GM23338 (cell line): ENCODE measurements at places on chromosomes 7 and 10.

- DNase-seq: no peak
Observed at GRCh38 chr7:7175075-7175695, 7.2 kb upstream of the C1GALT1 start.

GRCh38 chr10:7025296-7025695, 385.5 kb downstream of the SFMBT2 start:
- DNase-seq: no peak

DNA sequence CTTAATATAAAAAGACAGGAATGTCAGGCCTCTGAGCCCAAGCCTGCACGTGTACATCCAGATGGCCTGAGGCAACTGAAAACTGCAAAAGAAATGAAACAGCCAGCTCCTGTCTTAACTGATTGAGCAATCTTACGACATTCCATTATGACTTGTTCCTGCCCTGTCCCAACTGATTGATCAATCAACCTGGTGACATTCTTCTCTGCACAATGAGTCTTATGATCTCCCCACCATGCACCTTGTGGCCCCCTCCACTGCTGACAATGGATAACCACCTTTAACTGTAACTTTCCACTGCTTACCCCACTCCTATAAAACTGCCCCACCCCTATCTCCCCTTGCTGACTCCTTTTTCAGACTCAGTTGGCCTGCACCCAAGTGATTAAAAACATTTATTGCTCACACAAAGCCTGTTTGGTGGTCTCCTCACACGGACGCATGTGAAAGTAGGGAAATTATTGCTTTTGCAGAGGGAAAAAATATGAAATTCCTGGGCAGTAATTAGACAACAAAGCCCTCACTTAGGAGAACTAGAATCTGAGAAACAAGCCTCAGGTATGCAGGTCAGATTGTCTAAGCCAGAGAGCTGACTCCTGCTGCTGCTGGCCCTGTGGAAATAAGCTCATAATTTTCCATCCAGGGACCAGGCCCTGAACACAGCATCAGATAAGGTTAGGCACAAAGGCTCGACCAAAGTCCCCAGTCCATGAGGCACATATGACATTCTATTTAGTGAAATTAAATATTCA, 5.3 kb downstream of the CYP3A7 start:
- DNase-seq: no peak

DNA sequence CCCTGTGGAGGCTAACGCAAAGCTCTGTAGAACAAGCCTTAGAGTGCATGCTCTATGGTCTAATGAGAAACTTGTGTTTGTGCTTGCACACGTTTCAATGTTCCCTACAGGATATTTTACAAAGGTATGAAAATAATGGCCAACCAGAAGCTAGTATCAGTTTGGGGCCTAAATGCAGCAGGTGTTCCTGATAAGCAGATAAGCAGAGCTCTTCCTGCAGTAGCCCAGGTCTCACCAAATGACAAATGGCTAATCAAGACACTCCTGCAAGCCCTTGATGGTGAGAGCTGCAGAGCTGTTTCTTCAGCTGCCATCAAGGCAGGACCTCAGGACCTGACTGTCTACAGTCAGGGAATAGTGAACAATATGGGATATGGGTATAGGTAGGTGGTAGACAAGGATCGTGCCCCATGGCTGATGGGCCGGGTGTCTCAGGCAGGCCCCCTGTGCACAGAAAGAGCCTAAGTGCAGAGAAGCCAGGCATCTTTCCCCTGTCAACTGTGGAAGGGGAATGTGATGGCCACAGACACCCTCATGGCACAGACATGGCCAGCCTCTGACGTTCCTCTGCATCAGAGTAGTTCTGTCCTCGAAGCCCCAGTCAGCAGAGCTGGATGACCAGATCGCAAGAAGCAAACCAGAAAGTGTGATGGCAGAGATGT, 23.2 kb upstream of the RASSF4 start:
- no peak for DNase-seq

- DNase-seq: no peak
Observed at GRCh38 chr7:148579366-148579765, 11.2 kb upstream of the C7orf33 start.

GRCh38 chr10:31031205-31031557, 484 bp downstream of the ZNF438 start:
- DNase-seq: no peak

DNA sequence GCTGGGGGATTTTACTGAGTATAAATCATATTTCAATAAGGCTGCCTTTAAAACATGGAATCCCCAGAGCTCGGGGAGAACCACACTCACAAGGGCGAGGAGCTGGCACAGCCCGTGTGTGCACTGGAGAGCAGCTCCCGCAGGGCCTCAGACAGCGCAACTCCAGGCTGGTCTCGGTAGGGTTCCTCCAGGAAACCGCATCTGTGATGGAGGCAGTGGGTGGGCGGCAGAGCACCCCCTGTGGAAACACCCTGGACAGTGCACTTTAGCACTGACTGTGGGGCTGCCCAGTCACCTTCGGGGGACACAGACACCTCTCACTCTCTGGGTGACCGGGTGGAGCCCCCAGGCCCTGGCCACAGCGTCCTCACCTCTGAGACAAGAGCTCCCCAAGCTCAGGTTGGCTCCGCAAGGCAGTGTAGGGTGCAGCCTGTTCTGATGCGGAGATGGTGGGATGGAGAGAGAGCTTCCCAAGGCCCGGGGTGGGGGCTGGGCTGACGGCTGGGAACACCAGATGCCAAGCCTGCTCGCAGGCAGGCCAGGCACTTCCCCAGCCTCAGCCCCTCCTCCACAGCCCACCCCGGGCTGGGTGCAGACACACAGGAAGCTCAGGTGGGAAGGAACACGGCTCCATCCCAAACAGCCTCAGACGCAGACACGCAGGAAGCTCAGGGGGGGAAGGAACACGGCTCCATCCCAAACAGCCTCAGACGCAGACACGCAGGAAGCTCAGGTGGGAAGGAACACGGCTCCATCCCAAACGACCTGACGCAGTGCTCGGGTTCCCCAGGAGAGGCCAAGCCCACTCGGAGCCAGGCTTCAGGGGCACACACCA, 224.4 kb downstream of the MAD1L1 start:
- no peak for DNase-seq
